ENCODE measurements at places on chromosomes 6 and 20. TPM values are rescaled to one million over a fixed set of nuclear protein-coding genes. Genes with fewer than 3 reads are reported as not detected.

DNA sequence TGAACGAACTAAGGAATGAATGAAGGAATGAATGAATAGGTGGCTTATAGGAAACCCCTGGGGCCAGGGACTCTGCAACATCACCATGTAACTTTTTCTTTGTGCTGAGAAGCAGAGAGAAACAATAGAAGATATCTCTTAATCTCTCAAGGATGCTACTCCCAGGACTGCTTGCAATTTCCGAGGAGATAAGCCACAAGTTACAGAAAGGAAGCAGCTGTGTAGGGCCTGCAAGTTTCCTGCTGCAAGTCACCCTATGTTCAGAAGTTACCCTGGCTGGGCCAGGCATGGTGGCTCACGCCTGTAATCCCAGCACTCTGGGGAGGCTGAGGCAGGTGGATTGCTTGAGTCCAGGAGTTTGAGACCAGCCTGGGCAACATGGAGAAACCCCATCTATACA is 7.3 kb upstream of the MAVS start:
- DNase-seq, result no peak

The STMND1 gene
- not detected for total RNA-seq

DNA sequence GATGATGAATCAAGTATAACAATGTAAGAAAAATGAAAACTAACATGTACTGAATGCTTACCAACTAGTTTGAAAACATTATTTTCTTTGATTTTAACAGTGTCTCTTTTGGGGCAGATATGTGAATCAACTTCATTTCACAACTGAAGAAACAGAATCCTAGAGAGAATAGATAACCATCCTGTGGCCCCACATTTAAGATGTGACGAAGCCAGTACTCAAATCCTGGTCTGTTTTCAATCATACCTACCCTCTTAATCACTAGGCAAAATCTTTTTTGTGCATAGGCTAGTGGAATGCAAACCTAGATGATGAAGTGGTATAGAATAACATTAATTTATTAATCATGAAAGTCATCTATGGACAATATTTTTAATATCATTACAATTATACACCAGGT is 371.6 kb upstream of the EPHA7 start:
- DNase-seq, result no peak

DNA sequence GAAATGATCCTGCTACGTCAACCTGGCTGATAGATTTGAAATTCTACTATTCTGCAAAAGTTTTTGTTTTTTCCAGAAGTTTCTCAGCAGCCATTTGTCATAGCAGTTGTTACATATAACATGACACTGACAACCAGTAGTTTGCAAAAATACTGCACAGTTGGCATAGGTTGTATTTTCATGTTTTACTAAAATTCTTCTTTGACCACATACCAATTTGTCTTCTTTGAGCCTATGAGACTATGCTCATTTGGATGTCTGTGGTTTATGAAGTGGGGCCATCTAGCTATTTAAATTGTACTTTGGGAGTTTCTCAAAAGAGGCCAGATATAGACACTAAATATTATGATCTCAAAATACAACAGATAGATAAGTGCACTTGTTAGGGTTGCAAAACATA is 104.9 kb upstream of the PREP start:
- no peak for DNase-seq

DNA sequence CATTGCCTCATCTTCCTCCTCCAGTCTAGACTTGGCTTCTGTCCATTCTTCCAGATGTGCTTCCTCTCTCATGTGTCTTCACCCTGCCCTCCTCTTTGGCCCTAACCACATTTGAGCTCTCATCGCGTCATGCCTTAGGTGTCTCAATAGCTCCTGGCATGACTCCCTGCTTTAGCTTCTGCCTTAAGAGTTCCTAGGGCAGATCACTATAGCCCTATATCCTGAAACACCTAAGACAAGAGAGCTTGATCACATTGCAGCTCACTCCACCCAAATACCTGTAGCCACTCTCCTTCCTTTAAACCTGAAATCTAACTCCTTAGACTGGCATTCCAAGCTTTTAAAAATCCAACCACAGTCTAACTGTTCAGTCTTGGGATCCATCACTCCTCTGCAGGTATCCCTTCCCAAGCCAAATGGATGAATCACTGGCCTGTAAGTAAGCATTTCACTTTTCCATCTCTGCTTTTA is 69.0 kb upstream of the STXBP5 start:
- DNase-seq, result no peak

The DCDC2 gene
- total RNA-seq, result 2.0 TPM

GRCh38 chr6:112298816-112299281 is 44.5 kb upstream of the LAMA4 start:
- no peak for DNase-seq

The EYA4 gene
- 0.47 TPM for total RNA-seq

The ENPP4 gene
- total RNA-seq, result 27.8 TPM

- no peak for DNase-seq
Measured at GRCh38 chr6:147974376-147974775, 368.3 kb upstream of the SASH1 start.

DNA sequence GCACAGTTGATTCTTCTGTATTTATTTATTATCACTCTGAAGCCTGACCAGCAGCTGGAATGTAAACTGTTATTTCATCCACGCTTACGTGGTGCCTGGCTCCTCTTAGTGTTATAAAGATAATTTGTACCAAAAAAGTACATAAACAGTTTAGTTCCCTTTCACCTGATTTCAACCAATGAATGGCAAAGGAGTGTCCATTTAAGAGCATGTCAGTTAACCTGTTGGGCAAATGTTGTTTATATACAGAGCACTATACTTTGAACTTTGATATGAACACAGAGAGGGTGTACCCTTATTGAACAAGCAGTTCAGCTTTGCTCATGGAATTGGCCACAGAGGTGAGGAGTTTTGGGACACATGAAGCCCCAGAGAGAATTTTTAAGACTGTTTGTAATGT is 7.2 kb upstream of the CTCFL start:
- no peak for DNase-seq

DNA sequence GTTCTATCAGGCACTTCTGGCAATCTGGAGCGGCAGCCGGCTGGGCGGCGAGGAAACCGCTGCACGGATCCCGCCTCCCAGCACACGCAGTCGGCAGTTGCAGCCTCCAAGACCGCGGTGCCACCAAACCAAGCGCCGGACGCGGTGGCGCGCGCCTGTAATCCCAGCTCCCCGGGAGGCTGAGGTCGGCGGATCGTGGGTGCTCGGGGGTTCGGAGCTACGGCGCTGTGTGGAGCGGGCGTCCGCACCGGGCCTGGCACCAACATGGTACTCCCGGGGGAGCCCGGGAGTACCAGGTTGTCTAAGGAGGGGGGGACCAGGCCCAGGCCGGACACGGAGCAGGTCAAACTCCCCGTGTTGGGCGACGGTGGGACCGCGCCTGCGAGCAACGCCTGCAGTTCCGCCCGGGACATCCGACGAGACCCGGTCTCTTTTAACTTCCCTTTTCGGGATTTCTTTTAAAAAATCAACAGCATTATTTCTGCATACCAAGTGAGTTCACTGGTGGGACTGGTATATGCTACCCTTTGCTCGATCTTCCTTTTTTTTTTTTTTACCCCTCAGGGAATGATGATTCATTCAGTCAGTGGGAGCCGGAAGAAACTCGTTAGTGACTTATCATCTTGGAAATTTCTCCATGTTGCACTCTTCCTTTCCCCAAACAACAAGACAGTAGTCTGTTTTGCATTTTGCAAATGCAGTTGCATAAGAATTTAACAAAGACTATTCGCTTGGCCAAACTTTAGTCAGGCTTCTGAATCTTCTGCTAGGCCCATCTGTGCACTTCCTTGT is 27.6 kb downstream of the ZNF311 start:
- DNase-seq, result peak; percentile 9

- DNase-seq, result no peak
Measured at GRCh38 chr6:17964633-17965032, 22.8 kb downstream of the KIF13A start.

The PNLDC1 gene
- not detected for total RNA-seq

The SLC22A2 gene
- total RNA-seq, result 1.1 TPM

GRCh38 chr20:47049771-47050170 is 155.1 kb downstream of the EYA2 start:
- no peak for DNase-seq

DNA sequence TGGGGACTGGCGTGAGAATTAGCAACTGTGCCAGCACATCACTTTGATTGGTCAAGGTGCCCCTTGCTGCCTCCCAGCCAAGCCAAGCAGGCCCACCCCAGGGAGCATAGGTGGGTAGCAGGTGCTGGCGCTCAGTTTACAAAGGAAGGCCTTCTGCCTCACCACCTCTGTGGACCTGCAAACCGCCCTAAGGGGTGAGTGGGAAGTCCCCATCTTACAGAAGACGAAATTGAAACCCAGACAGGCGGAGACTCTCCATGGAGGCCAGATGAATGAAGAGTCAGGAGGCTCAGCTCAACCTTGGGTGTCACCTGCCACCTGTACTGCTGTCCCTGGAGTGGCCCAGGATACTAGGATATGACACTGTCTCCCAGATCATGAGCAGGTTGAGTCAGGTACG is 21.5 kb upstream of the MAS1L start:
- DNase-seq, result no peak

The NKAIN2 gene
- total RNA-seq, result 130 TPM

DNA sequence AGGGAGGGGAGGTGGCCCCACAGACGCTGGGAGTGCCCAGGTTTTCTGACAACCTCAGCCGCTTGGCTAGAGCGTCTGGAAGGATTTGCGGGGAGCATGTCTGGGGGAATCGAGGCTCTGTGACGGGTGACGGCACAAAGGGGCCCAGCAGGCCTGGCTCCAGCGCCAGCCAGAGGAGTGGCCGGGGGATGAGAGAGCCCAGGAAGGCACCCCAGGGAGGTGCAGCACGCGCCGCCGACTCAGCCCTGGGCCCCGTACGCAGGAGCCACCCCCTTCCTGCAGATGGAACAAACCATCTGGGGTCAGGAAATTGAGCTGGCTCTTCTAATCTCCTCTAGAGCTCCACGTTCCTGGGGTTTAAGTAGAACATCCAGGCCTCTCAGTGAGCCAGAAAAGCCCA is 5.9 kb upstream of the SLCO4A1 start:
- no peak for DNase-seq

DNA sequence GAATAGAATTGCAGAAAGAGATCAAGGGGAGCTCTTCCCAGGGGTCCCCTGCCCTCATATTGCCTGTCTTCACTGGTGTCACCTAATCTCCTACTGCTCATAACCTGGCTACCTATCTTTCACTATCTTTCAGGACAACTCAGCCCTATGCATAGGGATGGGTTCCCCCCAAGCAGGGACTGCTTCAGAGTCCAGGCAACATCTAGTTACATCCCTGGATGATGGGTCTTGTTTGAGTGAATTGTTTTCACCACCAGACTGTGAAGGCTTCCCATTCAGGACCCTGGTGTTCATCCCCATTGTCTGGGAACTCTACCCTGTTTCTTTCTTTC is 850 bp upstream of the HECA start:
- no peak for DNase-seq

- no peak for DNase-seq
Measured at GRCh38 chr20:40230486-40230885, 458.6 kb downstream of the MAFB start.

GRCh38 chr20:58543274-58543673 is 28.1 kb upstream of the APCDD1L start:
- no peak for DNase-seq

- DNase-seq, result no peak
Measured at GRCh38 chr6:168961264-168961656, 292.4 kb downstream of the THBS2 start.

- DNase-seq, result no peak
Measured at GRCh38 chr6:37438930-37439329, 5.9 kb downstream of the CMTR1 start.

DNA sequence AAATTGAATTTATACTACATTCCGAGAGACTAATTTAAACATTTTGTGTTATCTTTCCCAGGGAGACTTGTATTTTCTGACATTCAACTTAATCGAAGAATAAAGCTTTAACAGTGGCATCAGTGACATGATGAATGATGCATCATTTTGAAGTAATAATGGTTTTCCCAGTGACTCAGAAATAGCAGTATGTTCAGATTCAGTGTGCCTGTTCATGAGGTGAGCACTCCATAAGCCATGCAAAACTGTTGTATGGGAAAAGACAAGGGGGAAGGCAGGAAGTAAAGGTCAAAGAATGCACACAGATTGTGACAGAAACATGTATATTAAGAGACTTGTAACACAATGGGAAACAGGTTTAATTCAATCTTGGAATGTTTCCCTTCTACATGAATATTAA is 1348.2 kb upstream of the GJE1 start:
- DNase-seq, result no peak

DNA sequence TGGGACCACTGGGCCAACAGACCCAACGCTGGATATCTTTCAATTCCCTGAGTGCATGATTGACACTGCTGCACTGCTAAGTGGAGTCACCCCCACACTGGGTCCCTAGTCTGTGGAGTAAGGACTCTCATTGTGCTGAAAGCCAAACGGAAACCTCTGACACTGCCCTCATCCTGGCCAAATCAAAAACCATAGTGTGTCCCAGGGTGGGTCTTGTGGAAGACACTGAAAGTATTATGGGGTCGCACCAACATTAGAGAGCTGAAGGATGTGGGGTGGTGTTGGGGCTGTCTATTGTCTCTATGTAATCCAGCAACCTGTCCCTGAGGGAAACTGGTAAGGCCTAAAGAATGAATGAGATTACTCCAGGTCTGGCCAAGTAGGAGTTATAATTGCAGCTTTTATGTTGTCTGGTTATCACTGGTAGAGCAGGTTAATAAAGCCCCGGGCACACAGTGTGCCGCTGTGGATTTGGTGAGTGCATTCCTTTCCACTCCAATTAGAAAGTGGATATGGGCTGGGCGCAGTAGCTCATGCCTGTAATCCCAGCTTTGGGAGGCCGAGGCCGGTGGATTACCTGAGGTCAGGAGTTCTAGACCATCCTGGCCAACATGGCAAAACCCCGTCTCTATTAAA is 57.9 kb downstream of the HLA-A start:
- DNase-seq, result no peak

Measured in occipital lobe (tissue), 3 donors.